ENCODE measurements at places on chromosomes 2 and 18.

DNA sequence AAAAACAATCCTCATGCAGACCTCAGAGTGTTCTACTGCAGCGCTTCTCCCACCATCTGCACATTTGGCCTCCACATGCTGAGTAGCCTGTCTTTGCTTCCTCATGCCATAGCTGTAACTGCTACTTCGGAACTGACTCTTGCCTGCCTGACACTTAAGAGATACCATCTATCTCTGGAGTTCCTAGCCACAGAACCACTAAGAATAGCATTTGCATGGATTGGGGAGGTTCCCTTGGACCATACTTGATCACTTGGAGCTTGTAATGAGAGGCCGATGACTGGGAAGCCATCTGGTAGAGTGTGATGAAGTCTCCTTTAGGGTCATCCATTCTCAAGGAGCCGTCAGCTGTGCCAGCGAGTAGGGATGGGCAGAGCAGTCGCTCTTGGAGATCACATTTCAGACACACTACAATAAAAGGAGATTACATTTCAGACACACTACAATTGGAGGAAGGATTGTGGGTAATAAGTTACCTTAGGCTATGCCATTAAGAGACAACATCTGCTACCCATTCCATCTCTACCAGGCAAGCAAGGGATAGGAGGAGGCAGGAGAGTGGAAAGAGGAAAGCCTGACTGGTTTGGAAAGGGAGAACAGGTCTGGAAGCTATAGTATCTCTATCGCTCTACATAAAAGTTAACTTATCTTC is 21.8 kb downstream of the DOK1 start:
- DNase-seq: no peak

DNA sequence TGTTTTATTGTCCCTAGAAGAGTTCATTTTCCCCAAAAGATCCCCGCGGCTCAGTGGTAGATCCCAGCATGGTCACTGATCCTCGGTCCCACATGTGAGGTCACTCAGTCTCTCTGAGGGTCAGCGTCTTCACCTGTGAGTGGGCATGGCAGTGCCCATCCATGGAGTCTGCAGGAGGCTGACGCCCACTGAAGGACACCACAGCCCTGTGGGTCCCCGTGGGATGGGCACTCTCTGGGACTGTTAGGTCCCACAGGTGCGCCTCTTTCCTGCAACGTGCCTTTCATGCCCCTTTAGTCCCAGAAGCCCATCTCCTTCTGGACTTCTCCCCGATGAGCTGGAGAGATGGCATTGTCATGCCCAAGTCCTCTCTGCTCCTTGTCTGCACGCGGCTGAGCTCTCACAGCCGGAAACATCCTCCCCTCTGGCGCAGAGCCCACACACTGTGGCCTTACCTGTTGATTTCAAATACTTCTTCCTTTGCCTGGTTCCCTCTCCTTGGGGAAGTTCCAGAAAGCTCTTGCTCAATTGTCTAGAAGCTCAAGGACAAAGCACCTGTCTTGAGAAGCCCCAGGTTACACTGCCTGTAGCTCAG is 75.9 kb downstream of the PTGR3 start:
- DNase-seq: no peak

GRCh38 chr2:28716265-28716865 is 35.3 kb upstream of the PPP1CB start:
- DNase-seq: no peak

DNA sequence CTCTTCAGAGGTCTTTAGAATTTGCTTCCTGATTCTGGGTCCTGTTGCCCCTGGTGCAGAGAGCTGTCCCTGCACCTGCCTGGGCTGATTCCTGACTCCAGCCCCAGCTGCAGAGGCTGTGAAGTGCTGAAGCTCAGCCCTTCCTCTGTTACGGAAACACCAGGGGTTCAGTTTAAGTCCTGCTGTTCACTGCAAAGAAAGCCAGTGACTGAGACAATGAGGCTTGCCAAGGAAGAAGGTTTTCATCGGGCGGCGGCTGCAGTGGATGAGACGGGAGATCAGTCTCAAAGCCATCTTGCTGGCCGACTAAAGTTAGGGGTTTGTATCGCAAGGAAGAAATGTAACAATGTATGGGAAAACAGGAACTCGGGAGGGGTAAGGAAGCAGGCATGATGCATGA is 142.4 kb upstream of the ZNF236 start:
- DNase-seq: no peak

Data from stimulated activated CD8-positive, alpha-beta memory T cell treated with anti-CD3 and anti-CD28 coated beads, Interleukin-4, amount 100 ng/mL, for 24 hours (primary cell).